Small intestine (tissue), 16 donors: ENCODE measurements at places on chromosomes 7 and 10. TPM values are rescaled to one million over a fixed set of nuclear protein-coding genes. Genes with fewer than 3 reads are reported as not detected.
A peak's percentile ranks its signal among the peaks of the same experiment; 100 is the strongest.

GRCh38 chr10:84159076-84159685 is 14.4 kb upstream of the GPR15LG start:
- peak; percentile 23 for DNase-seq

- no peak for DNase-seq
Measured at GRCh38 chr10:2475711-2476217, 591.6 kb upstream of the PFKP start.

DNA sequence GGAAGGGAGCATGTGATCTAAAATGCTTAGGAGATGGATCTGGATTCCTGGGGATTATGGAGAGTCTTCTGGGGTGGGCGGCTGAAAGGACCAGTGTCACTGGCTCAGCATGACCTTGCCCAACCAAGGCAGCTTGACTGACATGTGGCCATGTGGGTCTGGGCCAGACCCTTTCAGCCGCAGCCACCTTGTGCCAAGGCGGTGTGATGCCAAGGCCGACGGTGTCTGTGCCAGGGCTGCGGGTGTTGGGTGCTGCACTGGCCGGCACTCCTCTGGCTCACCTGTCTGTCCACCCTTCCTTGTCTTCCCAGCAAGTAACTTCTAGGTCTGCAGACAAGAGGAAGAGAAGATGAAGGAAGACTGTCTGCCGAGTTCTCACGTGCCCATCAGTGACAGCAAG is 8.8 kb downstream of the DEPP1 start:
- DNase-seq = no peak

GRCh38 chr7:148967602-148968001 is 60.7 kb downstream of the PDIA4 start:
- no peak for DNase-seq

DNA sequence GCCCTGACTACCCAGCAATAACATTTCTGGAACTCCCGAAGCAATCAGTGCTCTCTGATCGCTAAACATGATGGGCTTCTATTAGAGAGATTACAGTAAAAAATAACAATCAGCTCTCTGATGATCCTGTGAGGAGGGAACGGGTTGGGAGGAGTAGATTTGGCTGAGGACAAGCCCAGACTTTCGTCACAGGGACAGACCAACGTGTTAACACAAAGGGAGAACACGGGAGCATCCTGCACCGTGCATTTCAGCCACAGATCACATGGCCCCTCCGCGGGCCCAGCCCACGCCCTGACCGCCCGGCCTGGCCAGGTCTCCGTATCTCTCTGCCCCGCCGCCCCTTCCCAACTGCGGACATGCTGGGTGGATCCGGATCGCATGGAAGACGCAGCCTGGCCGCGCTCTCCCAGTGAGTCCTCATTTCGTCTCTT is 95.0 kb upstream of the AGBL3 start:
- no peak for DNase-seq

GRCh38 chr10:97356318-97356914 is 21.9 kb upstream of the FRAT2 start:
- no peak for DNase-seq

DNA sequence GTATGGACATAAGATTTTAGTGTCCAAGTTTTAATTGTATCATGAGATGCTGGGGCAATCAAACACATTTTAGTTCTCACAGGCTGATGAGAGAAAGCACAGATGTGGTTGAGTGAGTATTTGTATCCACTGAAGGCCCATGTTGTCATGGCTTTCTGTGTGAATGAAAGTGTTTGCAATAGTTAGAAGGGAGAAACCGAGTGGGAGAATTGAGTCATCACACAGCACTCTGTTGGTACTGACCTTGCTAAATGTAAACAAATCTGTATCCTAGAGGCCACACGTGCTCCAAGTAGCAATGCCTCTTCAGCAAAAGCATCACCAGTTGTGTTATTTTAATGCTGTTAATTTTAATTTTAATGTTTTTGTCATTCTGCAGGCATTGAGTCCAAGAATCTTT is 121.2 kb downstream of the EMX2 start:
- DNase-seq = no peak

DNA sequence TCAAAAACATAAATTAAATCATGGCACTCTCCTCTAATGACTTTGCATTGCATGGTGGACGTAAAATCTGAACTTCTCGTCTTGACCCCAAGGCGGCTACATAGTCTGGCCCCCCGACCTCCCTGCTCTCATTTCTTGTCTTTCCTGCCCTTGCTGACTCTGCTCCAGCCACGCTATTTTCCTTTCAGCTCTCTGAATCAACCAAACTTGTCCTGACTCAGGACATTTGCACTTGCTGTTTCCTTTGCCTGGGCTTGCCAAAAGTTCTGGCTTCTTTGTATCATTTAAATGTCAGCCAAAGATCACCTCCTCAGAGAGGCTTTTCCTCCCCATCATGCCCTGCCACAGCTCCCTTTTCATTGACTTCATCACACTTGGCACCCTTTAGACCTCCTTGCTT is 107.7 kb upstream of the NFE2L3 start:
- no peak for DNase-seq

- DNase-seq = no peak
Measured at GRCh38 chr10:3886191-3886590, 101.2 kb upstream of the KLF6 start.

DNA sequence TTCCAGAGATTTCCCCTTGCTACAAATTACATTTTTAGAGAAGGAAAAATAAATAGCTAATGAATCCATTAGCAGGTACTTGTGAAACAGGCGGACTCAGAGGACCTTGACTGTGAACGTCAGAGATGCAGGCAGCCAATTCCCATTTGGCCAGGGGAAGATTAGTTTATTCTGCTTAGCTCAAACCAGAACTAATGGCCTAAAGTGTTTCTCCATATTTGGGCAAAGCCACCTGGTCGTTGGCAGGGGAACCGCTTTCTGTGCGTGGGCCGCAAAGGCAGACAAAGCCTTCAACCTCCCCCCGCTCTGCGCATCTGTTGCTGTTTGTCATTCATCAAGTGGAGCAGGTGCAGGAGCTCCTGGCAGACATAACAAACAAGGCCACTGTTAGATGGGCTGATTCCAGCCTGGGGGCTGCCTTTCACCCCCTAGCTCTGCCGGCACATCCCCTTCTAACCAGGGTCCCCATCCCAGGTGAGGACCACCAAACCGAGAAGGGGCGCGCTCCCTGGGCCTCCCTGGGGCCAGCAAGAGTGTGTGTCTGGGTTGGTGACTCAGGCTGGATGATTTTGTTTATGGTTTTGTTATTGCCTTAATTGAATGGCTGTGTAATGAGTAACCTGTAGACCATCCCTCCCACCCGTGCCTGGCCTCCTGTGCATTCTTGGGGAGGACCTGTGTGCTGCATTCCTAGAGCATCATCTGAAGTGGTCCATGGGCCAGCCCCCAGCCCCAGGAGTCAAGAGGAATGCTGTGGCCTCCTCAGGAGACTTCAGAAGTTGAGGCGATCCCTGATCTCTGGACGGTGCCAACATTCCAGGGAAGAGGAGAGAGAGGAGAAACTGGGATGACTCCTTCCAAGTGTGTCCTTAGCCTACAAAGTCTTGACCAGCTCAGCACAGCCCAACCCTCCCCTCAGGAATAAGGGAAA is 14.5 kb upstream of the CPA1 start:
- DNase-seq = peak; percentile 82

Gene SDK1
- polyA plus RNA-seq = 2.1 TPM

Gene TMEM176A
- 380 TPM for polyA plus RNA-seq

Gene KCNMA1
- polyA plus RNA-seq = 6.9 TPM

Gene FLNC
- 31.9 TPM for polyA plus RNA-seq
